ENCODE measurements at places on chromosomes 3 and 15.

- DNase-seq = no peak
Observed at GRCh38 chr3:108183181-108183580, 39.0 kb downstream of the IFT57 start.

DNA sequence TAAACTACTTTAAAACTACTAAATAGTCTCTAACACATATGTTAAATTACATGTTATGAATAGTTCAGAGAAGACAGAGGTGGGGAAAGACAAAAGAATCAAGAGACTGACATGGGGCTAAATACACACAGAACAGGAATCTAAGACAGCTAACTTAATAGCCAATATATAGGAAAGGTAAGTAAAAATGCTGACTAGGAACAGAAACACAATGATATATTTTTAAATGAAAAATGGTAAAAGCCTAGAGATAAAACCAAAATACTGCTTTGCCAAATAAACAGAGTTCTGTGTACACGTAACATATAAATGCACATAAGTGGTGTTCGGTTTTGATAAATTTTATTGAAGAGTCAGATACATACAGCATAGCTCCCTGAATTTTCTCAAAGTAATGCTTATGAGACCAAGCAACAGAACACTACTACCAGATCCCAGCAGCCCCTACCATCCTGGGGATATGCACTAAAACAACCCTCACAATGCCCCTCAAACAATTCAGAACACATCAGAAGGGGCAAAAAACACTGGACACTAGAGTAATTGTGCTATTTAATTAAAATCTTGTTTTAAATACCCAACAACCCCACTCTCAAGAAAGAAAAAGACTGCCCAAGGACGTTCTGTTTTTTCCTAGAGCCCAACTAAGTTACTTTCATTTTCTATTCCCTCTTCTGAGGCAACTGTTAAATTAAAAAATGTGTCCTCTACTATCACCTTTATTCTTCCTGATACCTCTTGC, 121.1 kb downstream of the ADAM10 start:
- no peak for DNase-seq

GRCh38 chr3:184417619-184418327, 37.9 kb downstream of the CHRD start:
- peak; percentile 61 for DNase-seq

- DNase-seq = no peak
Observed at GRCh38 chr15:98842973-98843285, 164.7 kb downstream of the PGPEP1L start.

- no peak for DNase-seq
Observed at GRCh38 chr3:54344601-54345231, 222.4 kb downstream of the CACNA2D3 start.

- DNase-seq = peak; percentile 79
Observed at GRCh38 chr15:58951388-58952007, 18.0 kb upstream of the SLTM start.

- DNase-seq = peak; percentile 31
Observed at GRCh38 chr3:173789530-173790162, 392.1 kb downstream of the NLGN1 start.

GRCh38 chr3:86451749-86452148, 539.2 kb downstream of the VGLL3 start:
- no peak for DNase-seq

- DNase-seq = no peak
Observed at GRCh38 chr15:64337761-64338160, 18.2 kb downstream of the CSNK1G1 start.

GRCh38 chr3:65052101-65052500, 364.3 kb upstream of the ADAMTS9 start:
- no peak for DNase-seq

DNA sequence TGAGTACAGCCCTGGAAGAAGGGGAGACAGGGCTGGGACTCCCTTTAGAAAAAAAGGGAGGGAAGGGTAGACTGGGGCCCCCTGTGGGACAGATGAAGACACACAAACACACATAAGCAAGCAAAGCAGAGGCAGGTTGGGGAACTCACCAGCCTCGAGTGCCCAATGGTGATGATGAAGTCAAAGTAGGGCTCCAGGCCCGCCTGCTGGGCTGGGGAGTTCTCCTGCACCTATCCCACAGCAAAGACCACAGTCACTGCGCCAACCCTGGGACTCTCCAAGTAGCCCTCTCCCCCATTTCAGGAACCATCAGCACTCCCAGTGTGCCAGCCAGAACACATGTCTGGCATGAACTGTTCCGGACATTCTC, 4.1 kb downstream of the GORASP1 start:
- no peak for DNase-seq

DNA sequence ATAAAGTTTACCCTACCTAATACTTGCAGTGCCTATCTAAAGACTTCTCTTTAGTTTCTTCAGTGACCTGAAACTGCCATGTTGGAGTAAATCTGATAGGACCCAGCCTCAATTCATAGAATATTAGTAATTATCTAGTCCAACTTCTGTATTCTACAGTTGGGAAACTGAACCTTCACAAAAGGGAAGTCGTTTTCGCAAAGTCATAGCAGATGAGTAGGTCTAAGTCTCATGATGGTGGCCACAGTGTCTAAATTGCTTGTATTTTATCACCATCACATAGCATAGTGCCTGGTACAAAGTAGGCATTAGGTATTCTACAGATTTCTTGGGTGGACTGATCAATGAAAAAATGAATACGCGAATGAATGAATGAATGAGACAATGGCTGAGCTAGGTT, 8.4 kb downstream of the GMNC start:
- DNase-seq = no peak

DNA sequence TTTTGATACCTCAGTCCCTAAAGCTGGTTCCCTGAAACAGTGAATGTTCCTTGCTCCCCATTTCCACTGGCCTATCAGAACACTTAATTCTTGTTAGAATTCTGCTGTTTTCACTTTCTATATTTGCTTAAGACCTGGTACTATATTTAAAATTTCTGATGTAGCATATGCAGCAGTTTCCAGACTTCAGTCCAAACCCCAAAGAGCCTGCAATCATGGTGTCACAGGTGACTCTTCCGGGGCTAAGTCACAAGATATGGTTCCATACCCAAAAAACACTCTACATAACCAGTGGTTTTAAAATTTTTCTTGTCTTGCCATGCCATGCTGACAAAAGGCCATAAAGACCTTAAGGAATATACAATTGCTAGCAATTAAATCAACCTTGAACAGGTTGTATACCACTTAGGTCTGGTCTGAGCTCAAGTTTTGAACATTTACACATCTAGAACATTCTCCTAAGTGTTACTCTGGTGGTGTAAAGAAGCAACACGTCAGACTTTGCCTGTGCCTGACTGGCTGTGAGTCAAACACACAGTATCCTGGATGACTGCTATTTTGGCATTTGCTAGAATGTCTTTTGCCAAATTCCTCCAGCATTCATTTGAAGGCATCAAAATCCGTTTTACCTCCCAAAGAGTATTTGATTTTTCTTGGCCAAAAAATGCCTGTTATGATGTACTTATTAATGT, 160.0 kb downstream of the FRMD5 start:
- peak; percentile 87 for DNase-seq

GRCh38 chr3:190692256-190692655, 170.2 kb downstream of the GMNC start:
- DNase-seq = no peak

GRCh38 chr3:137835096-137835495, 71.0 kb downstream of the SOX14 start:
- no peak for DNase-seq

DNA sequence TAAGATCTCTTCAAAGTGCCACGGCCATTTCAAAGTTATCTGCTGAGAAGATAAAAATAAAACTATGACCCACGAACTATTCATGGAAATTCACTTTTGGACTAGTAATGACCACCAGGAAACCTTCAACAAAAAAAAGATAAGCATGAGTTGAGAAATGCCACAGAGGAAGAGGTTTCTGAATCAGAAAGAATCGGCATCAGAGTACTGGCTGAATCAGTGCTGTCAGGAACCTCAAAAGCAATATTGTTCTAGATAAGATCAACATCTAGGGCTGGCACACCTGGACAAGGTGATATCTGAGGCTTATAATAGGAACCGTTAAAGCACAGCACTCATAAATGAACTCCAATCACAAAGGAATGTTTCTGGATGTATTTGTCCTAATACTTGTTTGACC, 72.7 kb downstream of the PEAK1 start:
- DNase-seq = no peak

All from AG10803 (cell line).